ENCODE measurements at places on chromosomes 3 and 15. TPM values are rescaled to one million over a fixed set of nuclear protein-coding genes. Genes with fewer than 3 reads are reported as not detected.

DNA sequence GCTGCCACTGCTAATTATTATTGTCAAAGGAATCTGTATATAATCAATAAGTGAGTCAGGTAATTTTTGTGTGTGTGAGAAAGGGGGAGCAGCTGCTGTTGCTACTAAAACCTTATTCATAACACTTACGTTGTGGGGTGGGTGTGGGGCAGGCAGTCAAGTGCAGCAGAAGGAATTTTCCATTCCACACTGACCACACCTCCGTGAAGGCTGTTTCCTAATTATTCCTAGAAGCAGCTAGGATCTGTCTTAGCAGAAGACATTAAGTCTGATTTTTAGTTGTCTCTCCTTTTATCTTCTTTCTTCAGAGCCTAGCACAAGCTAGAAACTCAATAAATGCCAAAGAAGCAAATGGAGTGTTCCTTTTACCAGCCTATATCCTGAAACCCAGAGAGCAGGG, 4.0 kb upstream of the U2SURP start:
- no peak for DNase-seq

Gene SLC49A4
- total RNA-seq, result 14.4 TPM

Gene IL20RB
- total RNA-seq, result 1.6 TPM

- DNase-seq, result no peak
Measured at GRCh38 chr3:159652452-159652851, 336.2 kb upstream of the IL12A start.

Gene MESP1
- 1.5 TPM for total RNA-seq
